ENCODE measurements at places on chromosomes 1 and 21.

GRCh38 chr1:43002116-43002515 is 43.4 kb upstream of the SLC2A1 start:
- no peak for DNase-seq

GRCh38 chr1:68363339-68363738 is 86.4 kb downstream of the RPE65 start:
- DNase-seq = no peak

DNA sequence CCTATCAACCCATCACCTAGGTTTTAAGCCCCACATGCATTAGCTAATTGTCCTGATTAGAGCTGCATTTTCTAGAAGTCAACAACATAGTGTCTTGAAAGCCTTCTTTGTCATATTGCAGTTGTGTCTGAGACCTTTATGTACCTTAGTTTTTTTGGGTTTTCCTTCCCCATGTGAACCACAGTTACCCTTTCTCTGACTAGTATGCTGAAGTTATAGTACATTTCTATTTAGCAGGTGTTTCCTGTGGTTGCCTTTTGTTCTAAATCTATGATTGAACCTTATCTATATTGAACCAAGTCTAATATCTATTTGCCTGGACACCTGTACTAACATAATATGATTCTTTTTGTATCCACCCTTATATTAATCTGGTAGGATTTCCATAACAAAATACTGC is 135.6 kb downstream of the ST6GALNAC3 start:
- DNase-seq = no peak

DNA sequence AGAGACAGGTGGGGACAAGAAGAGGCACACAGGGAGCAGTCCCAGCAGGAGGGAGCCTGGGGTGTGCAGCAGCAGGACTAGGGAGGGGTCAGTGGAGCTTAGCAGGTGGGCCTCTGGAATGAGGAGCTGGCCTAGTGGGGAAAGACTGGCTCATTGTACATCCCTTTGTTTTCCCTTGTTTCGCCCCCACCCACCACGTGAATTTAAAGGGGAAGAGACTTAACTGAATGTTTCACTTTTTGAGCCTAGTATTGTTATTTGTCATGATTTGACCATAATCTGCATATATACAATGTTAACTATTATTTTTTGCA is 181.7 kb downstream of the DHRS3 start:
- DNase-seq = no peak

DNA sequence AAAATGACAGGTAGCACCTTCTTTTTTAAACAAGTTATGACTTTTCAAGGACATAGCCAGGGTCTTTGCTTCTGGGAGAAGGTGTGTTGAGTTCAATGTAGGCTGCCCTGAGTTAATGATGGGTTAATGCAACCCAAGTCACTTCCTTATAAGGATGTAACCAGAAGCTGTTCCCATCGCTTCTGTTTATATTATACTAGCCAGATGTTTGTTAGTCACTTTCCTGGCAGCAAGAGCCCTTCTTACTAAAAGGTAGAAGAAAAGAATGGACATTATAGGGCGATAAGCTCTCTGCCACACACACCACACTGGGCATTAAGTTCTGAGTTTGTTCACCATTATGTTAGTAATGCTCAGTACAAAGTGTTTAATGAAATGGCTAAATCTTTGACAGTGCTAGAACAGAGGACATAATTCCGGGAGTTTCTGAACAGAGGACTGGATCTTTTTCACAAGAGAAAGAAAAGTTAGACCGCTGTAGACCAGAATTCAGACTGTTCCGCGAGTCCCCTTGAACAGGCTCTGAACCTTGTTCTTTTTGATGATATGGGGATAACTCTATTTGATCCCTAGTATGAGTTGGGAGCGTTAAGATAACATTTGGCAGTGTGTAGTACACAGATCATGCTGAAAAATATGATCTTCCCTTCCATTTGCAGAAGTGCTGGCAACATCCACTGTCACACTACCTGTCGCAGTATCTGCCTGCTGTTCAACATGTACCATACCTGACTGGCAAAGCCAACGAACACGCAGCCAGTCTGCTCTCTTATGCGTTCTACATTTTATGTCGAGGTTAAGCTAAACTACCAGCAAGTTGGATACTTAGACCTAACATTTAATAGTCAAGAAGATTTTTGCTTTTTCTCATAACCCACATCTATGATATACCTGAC is 41.0 kb downstream of the DEGS1 start:
- DNase-seq = no peak

DNA sequence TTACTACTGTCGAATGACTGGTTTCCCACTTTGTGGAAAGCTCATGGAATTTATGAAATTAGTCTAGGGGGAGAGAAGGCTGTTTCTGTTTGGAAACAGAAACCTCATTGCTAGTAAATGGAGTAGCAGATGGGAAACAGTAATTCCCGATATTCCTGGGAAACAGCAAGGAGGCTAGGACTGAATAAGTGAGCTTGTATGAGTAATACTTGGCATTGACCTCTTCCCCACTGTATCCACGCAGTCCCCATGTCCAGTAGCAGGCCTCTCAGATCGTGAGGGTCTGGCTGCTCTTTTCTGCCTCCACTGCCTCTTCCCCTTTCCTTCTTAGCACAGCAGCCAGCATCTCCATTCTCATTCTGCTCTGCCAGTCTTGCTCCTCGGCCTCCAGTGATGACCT is 75.5 kb downstream of the PRDM2 start:
- no peak for DNase-seq

- DNase-seq = no peak
These were observed 71.2 kb upstream of the HMGB4 start for GRCh38 chr1:33792651-33793050.

DNA sequence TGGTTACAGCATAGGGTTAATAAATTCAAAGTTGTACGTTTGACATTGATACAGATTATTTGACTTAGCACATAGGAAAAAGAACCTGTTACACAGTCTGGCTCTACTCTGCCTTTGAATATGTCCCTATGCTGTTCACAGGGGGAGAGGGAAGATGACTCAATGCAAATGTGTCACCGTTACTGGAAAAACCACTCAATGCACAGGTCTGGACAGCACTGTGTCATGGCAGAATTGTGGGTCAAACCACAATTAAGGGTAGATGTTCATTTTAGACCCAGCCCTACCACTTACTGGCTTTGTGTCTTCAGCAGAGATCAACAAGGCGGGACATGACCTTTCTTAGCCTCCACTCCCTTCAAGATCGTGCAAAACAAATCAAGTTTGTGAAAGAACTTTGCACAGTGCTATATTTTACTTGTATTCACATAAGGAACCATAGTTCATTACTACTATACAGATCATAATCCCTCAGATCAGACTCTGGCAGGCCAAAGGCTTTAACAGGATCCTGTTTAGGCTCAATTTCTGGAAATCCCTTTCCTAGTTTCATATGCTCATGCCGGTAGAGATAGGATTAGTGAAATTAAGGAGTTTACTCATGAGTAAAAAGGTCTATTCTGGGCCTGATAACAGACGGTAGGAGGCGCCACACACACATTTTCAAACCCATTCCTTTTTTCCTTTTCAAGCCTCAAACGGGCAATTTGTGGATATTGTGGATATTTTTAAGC is 22.1 kb downstream of the EIF2D start:
- no peak for DNase-seq

DNA sequence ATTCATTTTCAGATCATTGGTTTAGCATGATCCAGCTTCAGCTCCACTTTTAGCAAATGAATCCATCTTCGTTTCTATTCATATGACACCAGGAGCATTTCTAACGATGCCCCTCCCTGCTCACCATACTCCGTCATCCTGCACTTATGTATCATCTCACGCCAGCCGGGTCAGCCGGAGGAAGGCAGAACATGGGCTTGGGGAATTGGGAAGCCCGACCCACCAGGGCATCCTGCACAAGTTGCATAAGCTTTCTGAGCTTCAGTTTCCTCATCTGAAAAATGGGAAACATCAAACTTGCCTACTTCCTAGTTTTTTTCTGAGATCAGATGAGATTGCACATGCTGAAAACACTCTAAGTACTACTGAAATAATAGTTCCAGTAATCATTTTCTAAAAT is 194.7 kb downstream of the AK5 start:
- DNase-seq = no peak

DNA sequence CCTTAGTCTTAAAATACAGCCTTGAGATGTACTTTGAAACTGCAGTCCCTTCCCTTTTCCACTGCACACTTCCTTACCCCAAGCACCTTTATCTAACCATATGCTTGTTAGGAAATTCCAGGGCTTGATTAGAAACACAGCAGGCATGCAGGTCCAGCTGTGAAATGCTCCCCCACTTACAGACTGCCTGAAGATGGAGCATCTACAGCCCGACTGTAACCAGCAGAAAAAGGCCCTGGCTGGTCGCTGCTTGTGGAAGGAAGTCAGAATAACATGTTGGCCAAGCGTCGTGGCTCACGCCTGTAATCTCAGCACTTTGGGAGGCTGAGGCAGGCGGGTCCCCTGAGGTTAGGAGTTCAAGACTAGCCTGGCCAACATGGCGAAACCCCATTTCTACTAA is 37.2 kb downstream of the VN1R5 start:
- no peak for DNase-seq

- DNase-seq = no peak
These were observed 48.3 kb downstream of the HTR6 start for GRCh38 chr1:19712928-19713327.

Measured in COR-L47 (cell line).